ENCODE measurements at places on chromosomes 6 and 20.

- no peak for DNase-seq
Measured at GRCh38 chr6:109124219-109124618, 28.9 kb downstream of the CEP57L1 start.

DNA sequence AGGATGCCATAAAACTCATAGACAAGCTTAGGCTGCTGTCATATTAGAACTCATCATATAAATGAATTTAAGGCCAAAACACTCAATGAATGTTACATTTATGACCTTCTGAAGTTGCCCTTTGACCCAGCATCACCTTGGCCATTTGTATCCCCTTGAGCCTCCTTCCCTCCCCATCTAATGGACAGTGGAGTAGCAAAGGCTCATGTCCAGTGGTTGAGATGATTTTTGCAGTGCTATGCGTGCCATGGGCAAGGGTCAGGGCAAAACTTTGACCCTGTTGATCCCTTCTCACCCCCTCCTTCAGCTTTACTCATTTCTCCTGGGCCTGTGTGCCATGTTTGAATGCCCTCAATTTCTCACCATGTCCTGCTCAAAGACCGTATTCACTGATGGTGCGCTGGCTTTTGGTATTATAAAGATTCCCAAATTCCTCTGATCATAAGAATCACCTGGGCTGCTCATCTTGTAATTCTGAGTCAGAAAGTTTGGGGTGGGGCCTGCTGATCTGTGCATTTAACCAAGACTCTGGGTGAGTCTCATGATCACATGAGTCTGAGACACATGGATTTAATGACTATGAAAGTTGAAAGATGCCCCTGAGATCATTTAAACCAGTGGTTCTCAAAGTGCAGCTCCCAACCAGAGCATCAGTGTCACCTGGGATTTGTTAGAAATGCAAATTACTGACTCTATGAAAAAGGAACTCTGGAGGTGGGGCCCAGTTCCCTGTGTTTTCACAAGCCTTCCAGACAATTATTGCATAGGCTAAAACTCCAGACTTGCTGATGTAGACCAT, 57.5 kb upstream of the IL20RA start:
- no peak for DNase-seq

DNA sequence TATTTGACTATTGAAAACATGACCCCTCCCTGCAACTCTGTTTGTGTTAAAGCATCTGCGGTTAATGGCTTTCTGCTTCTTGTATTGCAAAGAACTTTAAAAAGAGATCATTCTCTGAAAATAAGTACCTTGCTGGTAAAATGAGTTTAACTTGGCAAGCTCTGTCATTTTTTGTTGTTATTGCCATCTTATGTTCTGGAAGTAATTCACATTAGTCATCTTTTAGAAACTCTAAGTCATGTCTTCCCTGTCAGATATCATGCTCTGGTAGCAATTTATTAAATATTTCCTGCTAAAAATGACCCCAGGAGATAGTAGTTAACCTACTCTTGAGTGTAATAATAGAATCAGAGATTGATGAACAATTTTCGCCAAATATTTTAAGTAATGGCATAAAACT, 890.6 kb downstream of the KIF16B start:
- DNase-seq: no peak

DNA sequence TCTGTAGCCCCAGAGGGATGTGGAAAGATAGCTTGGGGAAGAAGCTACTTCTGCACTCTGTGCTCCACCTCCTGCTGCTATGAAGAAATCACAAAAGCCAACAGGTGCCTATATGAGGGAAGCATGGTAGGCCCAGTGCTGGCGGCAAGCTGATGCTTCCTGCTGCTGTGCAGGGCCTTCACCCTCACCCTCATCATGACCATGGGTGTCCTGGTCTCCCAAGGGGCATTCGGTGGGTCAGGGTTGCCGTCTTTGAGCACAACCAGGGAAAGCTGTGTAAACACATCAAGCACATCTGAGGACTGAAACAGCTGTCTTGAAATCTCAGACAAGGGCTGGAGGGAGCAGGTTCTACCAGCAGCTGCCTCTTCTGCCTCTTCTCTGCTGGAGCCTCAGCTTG, 184.0 kb downstream of the FNDC1 start:
- no peak for DNase-seq

DNA sequence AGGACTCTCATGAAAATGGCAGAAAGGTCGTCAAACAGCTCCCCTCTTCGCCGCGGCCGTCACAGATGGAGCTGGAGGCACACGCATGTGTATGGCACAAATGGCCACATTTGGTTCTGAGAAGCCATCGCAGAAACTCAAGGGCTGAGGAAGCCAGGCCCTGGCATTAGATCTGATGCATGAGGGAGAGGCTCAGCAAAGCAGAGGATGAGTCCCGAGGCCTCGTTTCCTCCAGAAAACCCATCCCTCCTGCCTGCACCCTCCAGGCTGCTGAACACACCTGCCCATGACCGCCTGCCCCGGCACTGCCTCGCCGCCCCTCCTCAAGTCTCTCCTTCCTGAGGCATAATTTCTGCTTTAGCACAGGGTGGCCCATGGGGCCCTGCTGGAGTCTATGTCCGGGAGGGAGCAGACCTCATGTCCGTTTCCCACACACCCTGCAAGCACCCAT, 240.3 kb downstream of the DLL1 start:
- DNase-seq: no peak

DNA sequence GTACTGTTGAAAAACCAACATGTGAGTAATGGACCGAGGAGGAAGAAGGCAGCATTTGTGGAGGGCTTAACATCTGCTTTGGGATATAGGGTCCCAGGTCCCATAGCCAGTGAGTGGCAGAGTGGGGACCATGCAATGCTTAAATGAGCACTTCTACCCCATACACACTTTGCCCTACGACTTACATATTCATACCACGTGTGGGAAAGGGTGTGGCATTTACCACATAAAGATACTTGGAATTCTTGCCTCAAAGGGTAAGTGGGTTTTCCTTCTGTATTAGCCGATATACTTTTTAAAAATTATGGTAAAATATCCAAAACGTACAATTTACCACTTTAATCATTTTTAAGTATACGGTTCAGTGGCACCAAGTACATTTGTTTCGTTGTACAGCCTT, 199.3 kb downstream of the BACH2 start:
- no peak for DNase-seq

DNA sequence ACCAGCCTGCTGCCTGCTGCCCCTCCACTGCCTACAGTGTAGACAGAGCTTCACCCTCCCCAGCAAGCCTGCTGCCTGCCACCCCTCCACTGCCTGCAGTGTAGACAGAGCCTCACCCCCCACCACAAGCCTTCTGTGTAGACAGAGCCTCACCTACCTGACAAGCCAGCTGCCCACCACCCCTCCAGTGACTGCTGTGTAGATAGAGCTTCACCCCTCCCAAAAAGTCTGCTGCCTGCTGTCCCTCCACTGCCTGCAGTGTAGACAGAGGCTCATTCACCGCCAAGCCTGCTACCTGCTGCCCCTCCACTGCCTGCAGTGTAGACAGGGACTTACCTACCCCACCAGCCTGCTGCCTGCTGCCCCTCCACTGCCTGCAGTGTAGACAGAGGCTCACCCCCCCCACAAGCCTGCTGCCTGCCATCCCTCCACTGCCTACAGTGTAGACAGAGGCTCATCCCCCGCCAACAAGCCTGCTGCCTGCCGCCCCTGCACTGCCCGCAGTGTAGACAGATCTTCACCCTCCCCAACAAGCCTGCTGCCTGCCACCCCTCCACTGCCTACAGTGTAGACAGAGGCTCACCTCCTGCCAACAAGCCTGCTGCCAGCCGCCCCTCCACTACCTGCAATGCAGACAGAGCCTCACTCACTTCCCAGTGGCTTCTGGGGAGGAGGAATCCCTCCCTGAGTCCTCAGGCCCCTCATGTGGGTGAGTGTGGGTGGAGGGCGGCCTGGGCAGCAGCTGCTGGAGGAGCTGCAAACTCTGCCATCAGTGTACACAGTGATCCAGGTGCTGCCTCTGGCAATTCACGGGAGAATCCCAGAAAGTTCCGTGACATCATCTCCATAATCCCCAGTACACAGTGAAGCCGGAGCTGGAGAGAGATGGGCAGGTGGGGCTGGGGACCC, 140.9 kb downstream of the DLL1 start:
- DNase-seq: no peak

GRCh38 chr6:36368421-36368820, 19.0 kb downstream of the ETV7 start:
- DNase-seq: no peak

DNA sequence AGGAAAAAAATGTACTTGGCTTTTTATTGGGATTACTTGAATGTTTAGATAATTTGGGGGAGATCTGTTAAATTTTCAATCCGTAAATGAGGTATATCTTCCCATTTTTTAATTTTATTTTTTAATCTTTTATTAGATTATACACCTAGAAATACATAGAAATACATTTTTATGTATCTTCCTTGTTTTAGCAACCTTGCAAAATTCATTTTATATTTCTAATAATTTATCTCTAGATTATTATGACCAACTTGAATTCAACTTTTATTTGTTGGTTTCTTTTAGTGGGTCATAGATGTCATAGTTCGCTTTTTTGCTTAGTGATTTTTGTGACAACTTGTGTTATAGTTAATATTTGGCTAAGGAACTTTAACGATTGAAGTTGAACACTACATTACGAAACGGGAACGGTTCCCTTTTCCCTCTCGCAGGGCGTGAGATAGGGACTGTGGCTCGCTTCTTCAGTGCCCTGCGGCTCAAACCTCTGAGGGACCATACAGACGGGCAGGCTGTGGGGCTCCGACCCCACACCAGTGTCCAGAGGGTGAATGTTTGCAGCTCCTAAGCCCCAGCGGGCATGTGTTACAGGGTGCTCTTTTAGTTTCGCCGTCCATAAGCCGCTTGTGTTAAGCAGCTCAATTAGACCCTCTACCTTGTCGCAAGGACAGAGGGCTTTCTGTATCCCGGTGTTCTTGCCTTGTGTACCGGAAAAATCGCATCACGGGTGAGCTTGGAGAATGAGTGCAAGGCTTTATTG, 53.8 kb downstream of the PRND start:
- DNase-seq: no peak

DNA sequence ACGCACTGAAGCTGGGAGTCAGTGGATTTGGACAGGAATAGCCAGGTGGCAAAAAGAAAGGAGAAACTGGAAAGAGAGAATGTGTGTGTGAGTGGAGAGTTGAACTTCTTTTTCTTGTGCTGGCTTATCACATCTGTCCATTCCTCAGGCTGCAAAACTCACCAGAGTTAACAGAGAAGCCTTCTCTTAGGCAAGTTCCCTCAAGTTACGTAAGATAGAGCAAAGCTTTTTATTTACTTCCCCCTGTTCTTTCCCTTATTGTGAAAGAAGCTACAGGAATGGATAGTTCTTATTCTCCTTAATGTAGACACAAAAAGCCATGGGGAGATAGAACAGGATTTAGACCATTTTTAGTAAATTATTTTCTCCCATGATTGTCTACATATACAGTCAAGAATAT, 188.6 kb downstream of the BMP2 start:
- no peak for DNase-seq

DNA sequence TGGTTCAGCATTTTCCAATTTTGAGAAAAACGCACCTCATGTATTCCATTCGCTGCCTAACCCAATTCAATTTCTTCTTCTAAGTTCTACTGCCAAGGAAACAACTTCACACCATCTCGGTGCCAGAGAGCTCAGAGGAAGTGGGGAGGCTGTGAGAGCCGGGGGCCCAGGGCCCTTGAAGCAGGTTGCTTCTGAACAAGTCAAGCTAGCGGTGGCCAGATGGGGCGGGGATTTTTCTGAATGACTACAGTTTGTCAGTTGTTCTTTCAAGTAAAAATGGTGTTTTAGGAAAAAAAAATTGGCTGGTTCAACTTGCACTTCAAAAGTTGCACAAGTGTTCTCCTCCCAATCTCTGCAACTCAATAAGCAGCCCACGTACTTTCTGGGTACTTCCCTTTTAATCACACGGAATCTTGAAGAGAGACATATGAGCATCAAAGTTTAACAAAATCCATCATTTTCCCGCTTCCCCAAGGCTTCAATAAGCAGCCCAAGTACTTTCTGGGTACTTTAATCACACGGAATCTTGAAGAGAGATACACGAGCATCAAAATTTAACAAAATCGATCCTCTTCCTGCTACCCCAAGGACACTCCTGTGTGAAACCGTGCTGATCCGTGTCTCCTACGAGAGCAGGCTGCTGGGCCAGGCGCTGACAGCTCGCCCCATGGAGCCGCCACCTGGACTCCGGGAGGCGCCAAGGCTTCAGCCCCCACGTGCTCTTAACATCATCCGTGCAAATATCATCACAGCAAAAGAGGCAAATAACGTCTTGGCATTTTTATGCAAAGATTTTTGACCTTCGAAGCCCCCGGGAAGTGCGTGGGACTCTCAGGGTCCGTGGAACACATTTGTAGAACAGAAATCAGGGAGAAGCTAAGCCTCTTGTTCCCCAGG, 186.7 kb upstream of the PDE10A start:
- no peak for DNase-seq

GRCh38 chr6:151180330-151181048, 59.3 kb upstream of the AKAP12 start:
- DNase-seq: no peak

DNA sequence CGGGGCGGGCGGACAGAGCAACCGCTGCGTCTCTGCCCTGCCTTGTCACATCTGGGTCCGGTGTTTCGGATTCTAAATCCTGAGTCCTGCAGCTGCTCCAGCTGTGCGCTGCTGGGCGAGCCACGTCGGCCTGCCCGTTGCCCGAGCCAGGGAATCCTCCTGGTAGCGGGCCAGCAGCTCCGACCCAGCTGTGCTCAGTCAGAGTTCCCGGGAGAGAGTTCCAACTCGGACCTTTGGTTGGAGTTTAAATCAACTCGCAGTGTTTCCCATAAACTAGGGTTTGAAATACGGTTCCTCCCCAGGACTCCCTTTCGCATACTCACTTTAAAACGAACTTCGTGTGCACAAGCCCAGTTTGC, 315 bp upstream of the PDE10A start:
- no peak for DNase-seq

DNA sequence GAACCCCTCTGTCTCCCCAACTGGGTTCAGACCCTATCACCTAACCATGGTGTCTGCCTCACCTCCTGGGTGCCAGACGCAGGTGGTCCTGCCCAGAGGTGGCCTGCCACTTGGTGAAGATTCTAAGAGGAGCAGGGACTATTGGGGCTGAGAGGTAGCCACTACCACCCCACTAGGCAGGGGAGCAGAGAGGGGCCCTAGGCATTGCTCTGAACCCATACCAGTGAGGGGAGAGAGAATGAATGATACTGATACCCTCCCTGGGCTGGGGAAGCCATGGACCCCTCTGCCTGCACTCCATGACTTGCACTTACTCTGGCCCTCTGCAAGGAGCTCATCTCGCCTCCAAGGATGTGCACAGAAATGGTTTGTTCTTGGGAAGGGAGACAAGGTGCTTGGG, 31.7 kb upstream of the SPDEF start:
- no peak for DNase-seq

GRCh38 chr6:106829451-106829850, 145.1 kb downstream of the CD24 start:
- DNase-seq: no peak

DNA sequence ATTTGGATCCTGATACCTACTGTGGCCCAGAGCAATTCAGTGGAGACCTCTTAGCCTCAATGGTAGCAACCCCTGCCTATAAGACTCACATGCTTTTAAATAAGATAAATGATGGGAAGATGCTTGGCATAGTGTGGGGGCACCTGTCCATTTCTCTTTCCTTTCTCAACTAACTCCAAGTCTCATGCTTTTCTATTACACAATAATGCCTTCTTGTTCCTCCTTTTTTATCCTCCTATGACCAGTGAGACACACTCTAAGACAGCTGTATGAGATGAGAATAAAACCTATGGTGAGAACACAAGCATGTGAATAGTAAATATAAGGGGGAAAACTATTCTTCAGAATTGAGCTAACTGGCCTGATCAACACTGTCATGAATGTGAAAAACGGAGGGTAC, 147.0 kb upstream of the STXBP5 start:
- DNase-seq: no peak

- no peak for DNase-seq
Measured at GRCh38 chr6:13012977-13013680, 296.6 kb downstream of the PHACTR1 start.
